Activated T-helper 17 cell treated with anti-CD3 and anti-CD28 coated beads, Interleukin-2, amount 50 U/mL, for 72 hours (primary cell): ENCODE measurements at places on chromosomes 11 and 22. TPM values are rescaled to one million over a fixed set of nuclear protein-coding genes. Genes with fewer than 3 reads are reported as not detected.

Gene NAT10
- 113 TPM for total RNA-seq

GRCh38 chr22:37402184-37402506, 25.1 kb downstream of the ELFN2 start:
- H3K4me3 ChIP-seq = no peak overlapping the region
- H3K4me1 ChIP-seq = no peaks in the 10 kb centered on the region
- no peaks in the 10 kb centered on the region for H3K36me3 ChIP-seq
- H3K27me3 ChIP-seq = peaks cover 5% of the 10 kb centered on the region

DNA sequence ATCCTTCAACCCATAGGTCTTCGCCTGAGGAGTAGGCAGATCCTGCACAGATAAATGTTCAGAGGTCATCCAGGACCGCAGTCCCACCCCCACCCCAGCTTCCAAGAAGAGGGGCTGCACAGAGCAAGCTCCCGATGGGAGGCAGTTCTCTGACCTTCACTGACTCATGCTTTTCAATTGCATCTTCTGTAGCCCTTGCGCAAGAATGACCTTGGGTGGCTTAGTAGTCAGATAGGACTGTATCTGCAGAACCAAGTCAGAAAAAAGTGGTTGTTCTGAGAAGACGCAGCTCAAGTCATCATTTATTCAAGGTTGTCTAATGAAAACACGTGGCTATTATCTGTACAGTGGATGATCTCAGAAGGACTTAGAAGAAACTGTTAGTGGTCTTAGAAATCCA, 16.4 kb upstream of the GRAMD1B start:
- no peak overlapping the region for H3K4me3 ChIP-seq
- ATAC-seq = no peak
- no peak overlapping the region for H3K27ac ChIP-seq
- H3K27me3 ChIP-seq = no peaks in the 10 kb centered on the region

Gene DEUP1
- not detected for total RNA-seq

- no peak overlapping the region for H3K4me3 ChIP-seq
- ATAC-seq = no peak
Measured at GRCh38 chr22:44529827-44530523, 31.9 kb upstream of the RTL6 start.

DNA sequence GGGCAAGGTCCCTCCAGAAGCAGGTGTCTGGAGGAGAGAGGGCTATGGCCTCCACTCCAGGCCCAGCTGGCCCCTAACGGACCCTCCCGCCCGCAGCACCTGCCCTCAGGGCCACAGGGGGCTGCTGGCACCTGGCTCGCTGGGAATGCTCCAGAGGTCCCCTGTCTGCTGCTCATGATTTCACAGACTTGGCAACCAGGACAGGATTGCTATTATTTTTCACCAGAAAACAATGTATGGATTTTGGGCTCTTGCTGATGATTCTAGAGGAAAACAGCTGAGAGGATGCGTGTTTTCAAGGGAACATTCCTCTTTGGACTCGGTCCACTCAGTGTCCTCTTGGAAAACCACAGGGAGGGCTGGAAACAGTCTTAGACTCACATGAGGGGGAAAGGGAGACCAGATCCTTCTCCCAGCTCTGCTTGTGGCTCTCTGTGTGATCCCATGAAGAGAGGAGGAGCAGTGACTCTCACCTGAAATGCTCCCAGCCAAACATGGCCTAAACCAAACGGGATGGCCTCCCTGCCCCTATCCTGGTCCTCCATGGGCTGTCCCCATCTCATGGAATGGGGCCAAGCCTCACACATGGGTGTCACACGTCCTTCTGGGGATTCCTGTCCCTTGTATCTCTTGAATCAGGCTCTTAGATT, 15.8 kb downstream of the MYEOV start:
- no peak overlapping the region for H3K4me3 ChIP-seq
- no peaks in the 10 kb centered on the region for H3K27me3 ChIP-seq
- H3K4me1 ChIP-seq = peaks cover 12% of the 10 kb centered on the region
